ENCODE measurements at places on chromosomes 12 and 14.

DNA sequence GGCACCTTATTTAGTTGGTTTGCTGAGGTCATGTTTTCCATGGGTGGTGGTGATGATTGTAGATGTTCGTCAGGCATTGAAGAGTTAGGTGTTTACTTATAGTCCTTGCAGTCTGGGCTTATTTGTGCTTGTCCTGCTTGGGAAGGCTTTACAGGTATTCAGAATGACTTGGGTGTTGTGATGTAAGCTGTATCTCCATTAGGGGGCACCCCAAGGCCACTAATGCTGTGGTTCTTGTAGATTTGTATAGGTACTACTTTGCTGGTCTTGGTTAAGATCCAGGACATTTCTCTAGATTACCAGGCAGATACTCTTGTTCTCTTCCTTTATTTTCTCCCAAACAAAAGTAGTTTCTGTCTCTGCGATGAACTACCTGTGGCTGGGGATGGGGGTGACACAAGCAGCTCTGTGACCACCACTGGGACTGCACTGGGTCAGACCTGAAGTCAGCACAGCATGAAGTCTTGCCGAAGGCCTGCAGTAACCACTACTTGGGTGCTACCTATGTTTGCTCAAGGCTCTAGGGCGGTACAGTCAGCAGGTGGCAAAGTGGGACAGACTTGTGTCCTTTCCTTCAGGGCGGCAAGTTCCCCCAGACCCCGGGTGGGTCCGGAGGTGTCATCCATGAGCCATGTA is 35.8 kb upstream of the FBXO33 start:
- no peak for DNase-seq

- no peak for DNase-seq
Measured at GRCh38 chr12:108890208-108890607, 10.3 kb downstream of the DAO start.

- DNase-seq: no peak
Measured at GRCh38 chr12:102917026-102917787, at the start of gene PAH. TSS of gene PAH (minus strand) at chr12:102917244. CDS start at chr12:102917130, 114 bp downstream.

DNA sequence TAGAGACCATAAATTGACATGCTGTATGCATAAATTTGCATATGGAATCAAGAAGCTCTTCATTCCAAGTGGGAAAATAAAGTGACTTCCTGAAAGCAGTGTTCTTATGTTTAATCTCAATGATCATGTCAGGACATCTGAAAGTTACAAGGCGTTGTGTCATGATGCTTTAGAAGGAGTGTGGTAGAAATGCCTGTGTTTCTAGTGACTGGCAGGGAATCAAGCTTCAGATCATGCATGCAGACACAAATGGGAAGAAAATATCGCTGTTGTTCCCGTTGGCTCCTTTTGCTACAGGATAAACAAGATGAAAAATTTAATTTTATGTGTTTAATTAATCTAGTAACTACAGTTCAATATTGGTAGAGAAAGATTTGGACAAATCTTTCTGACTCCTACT is 298.1 kb upstream of the SYT1 start:
- no peak for DNase-seq

- DNase-seq: no peak
Measured at GRCh38 chr12:12934556-12934955, 17.4 kb downstream of the GPRC5D start.

- no peak for DNase-seq
Measured at GRCh38 chr12:6057700-6058099, 66.8 kb downstream of the VWF start.

DNA sequence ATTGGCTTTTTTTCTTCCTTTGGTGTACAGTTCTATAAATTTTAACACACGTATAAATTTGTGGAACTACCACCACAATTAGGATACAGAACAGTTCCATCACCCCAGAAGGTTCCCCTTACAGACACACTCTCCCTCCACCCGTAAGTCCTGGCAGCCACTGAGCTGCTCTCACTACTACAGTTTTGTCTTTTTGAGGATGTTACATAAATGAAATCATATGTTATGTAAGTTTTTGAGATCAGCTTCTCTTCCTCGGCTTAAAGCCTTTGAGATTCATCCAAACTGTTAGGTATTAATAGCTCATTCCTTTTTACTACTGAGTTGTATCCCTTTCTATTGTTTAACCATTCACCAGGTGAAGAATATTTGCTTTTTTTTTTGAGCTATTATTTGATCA is 74.3 kb upstream of the SLC24A4 start:
- no peak for DNase-seq

- DNase-seq: no peak
Measured at GRCh38 chr12:6548966-6549683, 6.7 kb downstream of the IFFO1 start.

DNA sequence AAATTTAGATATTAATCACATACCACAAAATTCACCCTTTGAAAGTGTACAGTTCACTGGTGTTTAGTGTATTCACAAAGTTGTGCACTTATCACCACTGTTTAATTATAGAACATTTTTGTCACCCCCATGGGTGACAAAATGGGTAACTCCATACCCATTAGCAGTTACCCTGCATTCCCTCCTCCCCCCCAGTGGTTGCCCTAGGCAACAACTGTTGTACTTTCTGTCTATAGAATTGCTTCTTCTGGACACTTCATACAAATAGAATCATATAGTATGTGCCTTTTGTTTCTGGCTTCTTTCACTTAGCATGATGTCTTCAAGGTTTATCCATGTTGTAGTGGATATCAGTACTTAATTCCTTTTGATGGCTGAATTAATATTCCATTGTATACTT is 52.7 kb downstream of the FBXO34 start:
- no peak for DNase-seq

DNA sequence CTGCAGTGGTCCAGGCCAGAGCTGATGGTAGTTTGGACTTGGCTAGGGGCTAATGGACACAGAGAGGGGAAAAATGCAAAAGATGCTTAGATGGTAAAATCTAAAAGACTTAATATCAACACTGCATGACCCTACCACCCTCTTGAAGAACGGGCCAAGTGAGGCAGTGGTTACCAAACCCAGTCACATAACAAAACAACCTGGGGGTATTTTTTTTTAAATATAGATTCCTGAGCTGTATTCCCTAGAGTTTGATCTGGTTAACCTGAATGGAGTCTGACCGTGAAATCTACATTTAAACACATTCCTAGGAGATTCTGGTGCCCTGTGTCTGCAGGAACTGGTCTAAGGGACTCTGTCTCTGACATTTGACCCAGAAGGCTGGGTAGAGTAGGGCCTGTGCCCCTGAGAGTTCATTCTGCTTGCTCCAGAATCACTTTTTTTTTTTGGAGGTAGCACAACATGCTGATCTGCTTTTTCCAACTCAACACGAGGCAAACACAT is 15.7 kb downstream of the ABHD4 start:
- DNase-seq: no peak

DNA sequence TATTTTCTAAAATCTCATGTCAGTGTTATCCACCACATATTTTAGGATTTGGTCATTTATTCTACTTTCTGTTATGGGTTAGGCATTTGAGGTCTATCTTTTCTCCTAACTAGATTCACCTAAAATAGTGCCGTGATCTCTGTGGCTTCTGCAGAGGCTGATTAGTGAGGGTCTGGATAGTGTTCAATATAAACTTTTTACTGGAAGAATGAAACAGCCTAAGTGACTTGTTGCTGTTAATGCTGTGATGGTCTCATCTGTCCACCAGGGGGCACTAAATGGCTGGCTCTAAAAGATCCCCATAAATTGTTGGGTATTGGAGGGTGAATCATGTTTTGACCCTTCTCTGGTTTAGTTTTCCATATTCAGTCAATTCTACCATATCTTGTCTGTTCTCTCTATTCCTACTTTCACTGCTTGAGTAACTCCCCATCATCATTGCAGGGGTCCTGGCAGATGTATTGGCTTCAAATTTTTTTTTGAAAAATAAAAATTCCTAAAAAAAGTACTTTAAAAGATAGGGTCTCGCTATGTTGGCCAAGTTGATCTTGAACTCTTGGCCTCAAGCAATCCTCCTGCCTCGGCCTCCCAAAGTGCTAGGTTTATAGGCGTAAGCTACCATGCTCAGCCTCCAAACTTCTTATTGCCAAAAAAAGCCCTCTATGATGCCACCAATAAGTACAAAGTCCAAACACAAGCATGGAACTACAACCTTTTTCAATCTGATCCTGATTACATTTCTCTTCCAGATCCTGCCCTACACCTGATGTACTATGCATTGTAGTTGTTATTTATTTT is 6.9 kb downstream of the PABPN1 start:
- DNase-seq: peak; percentile 83

- no peak for DNase-seq
Measured at GRCh38 chr14:22341049-22341448, 248.0 kb downstream of the DAD1 start.

DNA sequence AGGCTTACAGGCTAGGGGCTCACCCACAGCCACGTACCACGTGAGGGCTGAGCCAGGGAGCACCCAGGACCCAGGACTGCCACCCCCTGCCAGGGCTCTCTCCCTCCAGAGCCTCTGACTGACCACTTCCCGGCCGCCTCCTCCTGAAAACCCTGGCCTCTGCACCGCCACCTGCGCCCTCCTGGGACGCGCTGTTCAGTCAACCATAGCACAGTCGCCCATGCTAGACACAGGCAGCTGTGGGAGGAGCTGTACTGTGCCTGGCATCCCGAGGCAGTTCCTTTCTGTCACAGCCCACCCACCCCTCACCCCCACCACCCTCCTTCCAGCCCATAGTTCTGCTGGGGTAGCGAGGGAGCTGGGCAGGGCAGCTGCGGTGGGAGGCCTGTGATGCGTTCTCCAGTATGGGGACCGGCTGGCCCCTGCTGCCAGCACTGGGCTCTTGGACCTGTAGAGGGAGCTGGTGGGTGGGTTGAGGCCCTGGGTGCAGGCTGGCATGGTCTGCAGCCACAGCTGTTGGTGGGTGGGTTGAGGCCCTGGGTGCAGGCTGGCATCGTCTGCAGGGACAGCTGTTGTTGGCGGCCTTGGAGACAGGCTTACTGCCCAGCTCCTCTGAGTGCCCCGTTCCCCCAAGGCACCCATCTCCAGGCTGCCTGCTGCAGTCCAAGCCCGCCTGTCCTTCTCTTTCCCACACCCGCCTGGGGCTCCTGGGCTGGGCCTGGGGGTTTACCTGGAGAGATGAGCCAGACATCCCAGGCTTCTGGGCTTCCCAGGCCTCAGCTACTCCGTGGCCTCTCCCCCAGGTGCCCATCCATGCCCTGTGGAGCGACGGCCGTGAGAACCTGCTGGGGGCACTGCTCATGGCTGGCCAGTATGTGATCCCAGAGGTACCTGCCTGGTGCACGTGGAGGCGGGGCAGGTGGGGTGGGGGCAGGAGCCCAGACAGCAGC is 11.5 kb downstream of the ASPG start:
- no peak for DNase-seq

- DNase-seq: no peak
Measured at GRCh38 chr12:4591180-4591687, 29.2 kb downstream of the DYRK4 start.

GRCh38 chr12:68977909-68978610 is 45.1 kb upstream of the CPM start:
- peak; percentile 72 for DNase-seq

GRCh38 chr14:101369194-101369915 is 191.9 kb upstream of the DIO3 start:
- DNase-seq: peak; percentile 17

DNA sequence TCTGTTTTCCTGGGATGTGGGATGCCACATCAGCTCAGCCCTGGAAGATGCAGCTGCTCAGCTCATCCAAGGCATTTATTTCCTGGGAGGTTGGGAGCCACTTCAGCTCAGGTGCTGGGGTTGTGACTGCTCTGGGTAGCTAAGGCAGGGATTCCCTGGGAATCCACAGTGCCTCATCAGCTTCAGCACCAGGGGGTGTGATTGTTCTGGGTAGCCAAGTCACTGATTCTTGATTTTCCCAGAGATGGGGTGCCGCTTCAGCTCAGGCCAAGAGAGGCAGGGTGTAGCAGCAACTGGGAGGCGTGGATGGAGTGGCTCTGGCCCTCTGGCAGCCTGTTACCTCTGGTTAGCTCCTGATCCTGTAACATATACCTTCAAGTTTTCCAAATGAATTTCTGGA is 81.3 kb upstream of the PRMT8 start:
- DNase-seq: no peak

GRCh38 chr12:87233671-87234070 is 795.5 kb downstream of the C12orf50 start:
- no peak for DNase-seq

DNA sequence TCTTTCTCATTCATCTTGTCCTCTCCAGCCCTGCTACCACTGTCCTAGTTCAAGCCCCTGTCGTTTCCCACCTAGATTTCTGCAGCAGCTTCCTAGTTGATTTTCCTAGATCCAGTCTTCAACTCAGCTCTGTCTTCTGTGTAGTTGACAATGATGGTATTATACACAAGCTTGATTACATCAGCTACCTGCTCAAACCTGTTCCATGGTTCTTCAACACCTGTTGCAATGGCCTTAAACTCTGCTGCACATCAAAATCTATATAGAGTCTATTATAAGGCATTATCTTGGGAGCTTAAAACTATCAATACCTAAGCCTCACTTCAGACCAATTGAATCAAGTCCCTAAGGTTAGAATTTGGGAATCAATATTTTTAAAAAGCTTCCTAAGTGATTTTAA is 71.7 kb upstream of the PELI2 start:
- no peak for DNase-seq

- DNase-seq: peak; percentile 79
Measured at GRCh38 chr12:45991284-45992249, 1.2 kb upstream of the SCAF11 start.

DNA sequence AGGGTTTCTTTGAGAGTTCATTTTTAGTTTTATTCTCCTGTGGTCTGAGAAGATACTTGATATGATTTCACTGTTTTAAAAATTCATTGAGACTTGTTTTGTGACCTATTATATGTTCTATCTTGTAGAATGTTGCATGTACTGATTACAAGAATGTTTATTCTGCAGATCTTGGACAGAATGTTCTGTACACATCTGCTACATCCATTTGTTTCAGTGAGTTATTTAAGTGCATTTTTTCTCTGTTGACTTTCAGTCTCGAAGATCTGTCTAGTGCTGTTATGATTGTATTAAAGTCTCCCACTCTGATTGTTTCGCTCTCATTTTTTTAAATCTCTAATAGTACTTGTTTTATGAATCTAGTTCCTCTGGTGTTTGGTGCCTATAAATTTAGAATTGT is 1319.8 kb downstream of the TMEM121 start:
- no peak for DNase-seq

- DNase-seq: peak; percentile 22
Measured at GRCh38 chr12:29309320-29309902, 71.6 kb downstream of the ERGIC2 start.
